ENCODE measurements at places on chromosomes 13 and 19. TPM values are rescaled to one million over a fixed set of nuclear protein-coding genes. Genes with fewer than 3 reads are reported as not detected.

The FXYD1 gene
- 0.14 TPM for polyA plus RNA-seq

The PSG5 gene
- 7.8 TPM for polyA plus RNA-seq

The SPRED3 gene
- 2.0 TPM for polyA plus RNA-seq

The CYP2A6 gene
- not detected for polyA plus RNA-seq

The RETN gene
- polyA plus RNA-seq = not detected

- no peaks in the 10 kb centered on the region for H3K4me1 ChIP-seq
- H3K4me3 ChIP-seq = no peak overlapping the region
- no peaks in the 10 kb centered on the region for H3K27me3 ChIP-seq
- no peak for DNase-seq
- no peak overlapping the region for H3K27ac ChIP-seq
These were observed 321.7 kb downstream of the DCT start for GRCh38 chr13:94157705-94158218.

- no peak within 1 kb of the TSS for H3K4me3 ChIP-seq
- no peaks in the 10 kb centered on the region for H3K27me3 ChIP-seq
- H3K4me1 ChIP-seq = peaks cover 15% of the 10 kb centered on the region
- peaks cover 4% of the 10 kb centered on the region for H3K36me3 ChIP-seq
These were observed at the start of gene ETV2 for GRCh38 chr19:35641515-35642151. TSS of gene ETV2 (plus strand) at chr19:35641745. CDS start at chr19:35642461, 716 bp downstream.

GRCh38 chr19:33731881-33732280, 64.8 kb upstream of the KCTD15 start:
- H3K27me3 ChIP-seq = peaks cover 4% of the 10 kb centered on the region

GRCh38 chr19:6249296-6249695, 30.5 kb downstream of the MLLT1 start:
- no peaks in the 10 kb centered on the region for H3K36me3 ChIP-seq
- H3K27me3 ChIP-seq = no peaks in the 10 kb centered on the region
- H3K4me3 ChIP-seq = no peak overlapping the region
- no peak for DNase-seq

- DNase-seq = no peak
- H3K4me3 ChIP-seq = no peak overlapping the region
- H3K36me3 ChIP-seq = peaks cover 51% of the 10 kb centered on the region
- no peaks in the 10 kb centered on the region for H3K4me1 ChIP-seq
These were observed 25.1 kb downstream of the CARS2 start for GRCh38 chr13:110680852-110681251.

DNA sequence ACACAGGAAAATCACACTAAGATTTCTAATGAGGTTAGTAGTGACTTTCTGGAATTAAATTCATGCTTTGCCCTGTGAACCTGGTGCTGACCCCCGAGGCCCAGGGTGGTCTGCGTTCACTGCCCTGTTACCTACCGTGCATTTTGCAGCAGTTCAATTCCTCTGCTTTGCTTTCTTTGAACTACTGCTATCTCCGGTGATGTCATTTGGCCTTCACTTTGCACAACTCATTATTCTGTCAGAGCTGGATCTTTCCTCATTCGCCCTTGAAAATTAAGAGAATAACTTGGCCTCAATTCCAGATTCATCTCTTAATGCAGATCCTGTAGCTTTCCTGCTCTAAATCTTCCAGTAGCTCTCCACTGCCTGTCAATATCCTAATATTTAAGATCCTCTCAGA, 8.8 kb upstream of the LRRC63 start:
- no peaks in the 10 kb centered on the region for H3K27me3 ChIP-seq
- H3K27ac ChIP-seq = no peak overlapping the region
- H3K36me3 ChIP-seq = no peaks in the 10 kb centered on the region
- DNase-seq = no peak
- H3K4me3 ChIP-seq = no peak overlapping the region

- peak overlapping the region; percentile 52 for H3K27ac ChIP-seq
- no peak for DNase-seq
These were observed 8.2 kb upstream of the SUCLA2 start for GRCh38 chr13:48009284-48009683.

GRCh38 chr13:30832377-30832776, 73.7 kb upstream of the MEDAG start:
- H3K36me3 ChIP-seq = no peaks in the 10 kb centered on the region
- H3K27me3 ChIP-seq = no peaks in the 10 kb centered on the region
- peaks cover 44% of the 10 kb centered on the region for H3K4me1 ChIP-seq
- no peak for DNase-seq
- no peak overlapping the region for H3K4me3 ChIP-seq

DNA sequence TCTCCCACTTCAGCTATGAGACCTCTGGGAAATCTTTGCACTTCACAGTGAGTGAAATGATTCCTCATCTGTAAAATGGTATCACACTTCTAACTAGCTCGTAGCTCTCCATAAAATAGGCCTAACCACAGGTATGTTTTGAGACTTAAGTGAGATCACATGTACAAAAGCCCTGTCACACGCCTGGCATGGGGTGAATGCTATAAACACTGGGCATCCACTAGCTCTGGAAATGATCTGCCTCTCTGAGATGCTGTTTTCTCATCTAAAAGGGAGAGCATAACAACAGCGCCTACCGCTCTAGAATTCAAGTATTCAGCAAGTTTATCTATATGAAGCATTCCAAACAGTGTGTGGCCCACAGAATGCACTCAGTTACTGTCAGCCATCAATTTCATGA, 2.2 kb downstream of the AKT2 start:
- no peak overlapping the region for H3K4me3 ChIP-seq
- H3K27me3 ChIP-seq = no peaks in the 10 kb centered on the region
- DNase-seq = no peak
- peaks cover 3% of the 10 kb centered on the region for H3K36me3 ChIP-seq
- peaks cover 29% of the 10 kb centered on the region for H3K4me1 ChIP-seq
